ENCODE measurements at places on chromosomes 4 and X.

- DNase-seq: no peak
Observed at GRCh38 chr4:155789391-155789790, 30.6 kb downstream of the GUCY1B1 start.

- DNase-seq: no peak
Observed at GRCh38 chr4:14800977-14801376, 201.3 kb upstream of the CPEB2 start.

DNA sequence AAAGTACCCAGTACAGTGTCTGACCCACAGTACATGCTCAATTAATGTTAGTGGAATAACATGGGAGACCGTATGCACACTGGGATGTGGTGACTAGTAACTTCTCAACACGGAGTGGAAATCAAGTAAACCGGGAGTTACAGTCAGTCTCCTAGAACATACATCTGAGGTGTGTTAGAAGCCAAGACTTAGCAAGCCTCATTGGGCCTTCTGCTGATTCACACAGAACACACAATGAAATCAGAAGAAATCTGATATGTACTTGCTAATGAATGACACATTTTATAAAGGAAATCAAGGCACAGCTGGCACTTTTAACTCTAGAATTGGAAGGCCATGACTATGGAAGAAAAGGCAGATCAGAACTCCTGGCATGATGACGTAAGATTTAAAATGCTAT is 13.0 kb downstream of the TRAPPC2 start:
- no peak for DNase-seq

DNA sequence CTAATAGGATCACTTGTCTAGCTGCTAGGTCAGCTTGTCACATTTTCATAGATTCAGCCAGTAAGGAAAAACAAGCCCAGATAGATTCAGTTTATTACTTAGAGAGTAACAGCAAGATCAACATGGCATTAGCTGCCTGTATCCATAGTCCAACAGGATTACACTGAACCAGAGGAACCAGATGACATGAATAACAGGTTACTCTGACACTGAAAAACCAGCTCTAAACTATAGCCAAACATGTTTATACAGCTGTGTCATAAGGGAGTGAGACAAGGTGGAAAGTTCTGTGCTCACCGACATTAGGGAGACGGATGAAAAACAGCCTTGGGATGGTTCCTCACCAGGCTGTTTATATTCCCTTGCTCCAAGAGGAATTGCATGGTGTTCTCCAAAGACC is 102.9 kb upstream of the EOLA2 start:
- no peak for DNase-seq
